ENCODE measurements at places on chromosomes 2 and 18. TPM values are rescaled to one million over a fixed set of nuclear protein-coding genes. Genes with fewer than 3 reads are reported as not detected.
A peak's percentile ranks its signal among the peaks of the same experiment; 100 is the strongest.

Gene BMP10
- not detected for total RNA-seq

GRCh38 chr2:147450661-147451510 is 393.9 kb upstream of the ACVR2A start:
- no peak for DNase-seq
- no peak overlapping the region for H3K27ac ChIP-seq
- no peaks in the 10 kb centered on the region for H3K27me3 ChIP-seq
- no peaks in the 10 kb centered on the region for H3K4me1 ChIP-seq

GRCh38 chr2:176178038-176178756 is 10.3 kb upstream of the HOXD1 start:
- H3K27ac ChIP-seq = no peak overlapping the region
- peaks cover 67% of the 10 kb centered on the region for H3K27me3 ChIP-seq
- H3K36me3 ChIP-seq = no peaks in the 10 kb centered on the region
- no peaks in the 10 kb centered on the region for H3K4me1 ChIP-seq
- H3K4me3 ChIP-seq = peak overlapping the region; percentile 51

DNA sequence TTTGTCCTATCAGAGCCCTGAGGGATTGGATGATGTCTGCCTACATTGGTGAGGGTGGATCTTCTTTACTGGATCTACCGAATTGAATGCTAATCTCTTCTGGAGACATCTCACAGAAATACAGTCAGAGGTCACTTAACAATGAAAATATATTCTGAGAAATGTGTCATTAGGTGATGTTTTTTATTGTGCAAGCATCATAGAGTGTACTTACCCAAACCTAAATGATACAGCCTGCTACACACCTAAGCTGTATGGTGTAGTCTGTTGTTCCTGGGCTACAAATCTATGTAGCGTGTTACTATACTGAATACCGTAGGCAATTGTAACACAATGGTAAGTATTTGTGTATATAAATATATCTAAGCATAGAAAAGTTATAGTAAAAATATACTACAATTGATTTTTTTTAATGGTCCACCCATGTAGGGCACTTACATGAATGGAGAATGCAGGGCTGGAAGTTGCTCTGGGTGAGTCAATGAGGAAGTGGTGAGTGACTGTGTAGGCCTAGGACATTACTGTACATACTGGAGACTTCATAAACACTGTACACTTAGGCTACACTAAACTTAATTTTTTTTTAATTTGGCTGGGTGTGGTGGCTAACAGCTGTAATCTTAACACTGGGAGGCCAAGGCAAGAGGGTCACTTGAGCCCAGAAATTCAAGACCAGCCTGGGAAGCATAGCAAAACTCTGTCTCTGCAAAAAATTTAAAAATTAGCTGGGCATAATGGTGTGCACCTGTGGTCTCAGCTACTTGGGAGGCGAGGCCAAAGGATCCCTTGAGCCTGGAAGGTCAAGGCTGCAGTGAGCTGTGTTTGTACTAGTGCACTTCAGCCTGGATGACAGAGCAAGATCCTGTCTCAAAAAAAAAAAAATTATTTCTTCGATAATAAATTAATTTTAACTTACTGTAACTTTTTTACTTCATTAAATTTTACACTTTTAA is 226.3 kb upstream of the UBE2E3 start:
- no peaks in the 10 kb centered on the region for H3K27me3 ChIP-seq
- H3K36me3 ChIP-seq = no peaks in the 10 kb centered on the region
- no peak overlapping the region for H3K4me3 ChIP-seq
- no peak for DNase-seq

GRCh38 chr2:58984731-58985130 is 743.6 kb upstream of the FANCL start:
- H3K36me3 ChIP-seq = no peaks in the 10 kb centered on the region
- no peaks in the 10 kb centered on the region for H3K4me1 ChIP-seq
- DNase-seq = no peak
- H3K4me3 ChIP-seq = no peak overlapping the region

GRCh38 chr2:10765914-10766313 is 44.5 kb downstream of the ATP6V1C2 start:
- DNase-seq = no peak
- no peaks in the 10 kb centered on the region for H3K27me3 ChIP-seq
- H3K27ac ChIP-seq = no peak overlapping the region
- no peaks in the 10 kb centered on the region for H3K4me1 ChIP-seq
- H3K4me3 ChIP-seq = no peak overlapping the region
- H3K36me3 ChIP-seq = no peaks in the 10 kb centered on the region

GRCh38 chr18:75261430-75262223 is 51.0 kb downstream of the TSHZ1 start:
- H3K4me3 ChIP-seq = no peak overlapping the region
- no peak overlapping the region for H3K27ac ChIP-seq

GRCh38 chr2:1367601-1368000 is 45.7 kb upstream of the TPO start:
- no peak overlapping the region for H3K27ac ChIP-seq
- H3K4me1 ChIP-seq = no peaks in the 10 kb centered on the region
- no peak overlapping the region for H3K4me3 ChIP-seq
- no peaks in the 10 kb centered on the region for H3K27me3 ChIP-seq
- no peak for DNase-seq
